Iris pigment epithelial cell (primary cell): ENCODE measurements at places on chromosomes 5 and 9.
A peak's percentile ranks its signal among the peaks of the same experiment; 100 is the strongest.

DNA sequence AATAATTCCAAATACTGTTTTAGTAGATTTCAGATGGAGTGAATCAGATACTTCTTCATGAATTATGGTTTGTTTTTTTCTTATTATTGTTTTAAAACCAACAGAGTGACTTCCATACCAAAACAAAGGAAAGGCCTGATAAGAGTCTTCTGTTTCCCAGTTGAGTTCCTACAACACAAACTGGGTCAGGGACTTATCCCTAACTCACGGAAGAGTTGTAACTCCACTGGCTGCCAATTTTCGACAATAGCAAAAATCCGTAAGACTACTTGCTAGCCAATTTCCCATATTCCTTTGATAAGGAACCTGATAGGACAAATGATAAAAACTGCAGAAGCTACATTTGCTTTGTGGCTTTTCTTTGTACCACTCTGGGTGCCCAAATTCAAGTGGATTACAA is 219.2 kb downstream of the AP3B1 start:
- DNase-seq, result no peak

GRCh38 chr5:85998656-85999055 is 619.1 kb upstream of the COX7C start:
- no peak for DNase-seq

DNA sequence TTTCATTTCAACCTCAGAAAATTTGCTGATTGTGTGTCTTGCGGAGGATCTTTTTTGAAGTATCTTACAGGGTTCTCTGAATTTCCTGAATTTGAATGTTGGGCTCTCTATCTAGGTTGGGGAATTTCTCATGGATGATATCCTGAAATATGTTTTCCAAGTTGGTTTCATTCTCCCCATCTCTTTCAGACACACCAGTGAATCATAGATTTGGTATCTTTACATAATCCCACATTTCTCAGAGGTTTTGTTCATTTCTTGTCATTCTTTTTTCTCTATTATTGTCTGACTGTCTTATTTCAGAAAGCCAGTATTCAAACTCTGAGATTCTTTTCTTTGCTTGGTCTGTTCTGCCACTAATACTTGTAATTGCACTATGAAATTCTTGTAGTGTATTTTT is 456.9 kb downstream of the PRELID2 start:
- peak; percentile 39 for DNase-seq

- peak; percentile 61 for DNase-seq
These were observed 50.8 kb upstream of the PCSK1 start for GRCh38 chr5:96483878-96484277.

GRCh38 chr5:139710319-139711066 is 62.3 kb downstream of the CXXC5 start:
- DNase-seq, result peak; percentile 65

GRCh38 chr9:89555451-89556375 is 49.1 kb upstream of the GADD45G start:
- peak; percentile 20 for DNase-seq

- DNase-seq, result peak; percentile 84
These were observed 22.1 kb upstream of the MARCHF6 start for GRCh38 chr5:10331341-10331796.

DNA sequence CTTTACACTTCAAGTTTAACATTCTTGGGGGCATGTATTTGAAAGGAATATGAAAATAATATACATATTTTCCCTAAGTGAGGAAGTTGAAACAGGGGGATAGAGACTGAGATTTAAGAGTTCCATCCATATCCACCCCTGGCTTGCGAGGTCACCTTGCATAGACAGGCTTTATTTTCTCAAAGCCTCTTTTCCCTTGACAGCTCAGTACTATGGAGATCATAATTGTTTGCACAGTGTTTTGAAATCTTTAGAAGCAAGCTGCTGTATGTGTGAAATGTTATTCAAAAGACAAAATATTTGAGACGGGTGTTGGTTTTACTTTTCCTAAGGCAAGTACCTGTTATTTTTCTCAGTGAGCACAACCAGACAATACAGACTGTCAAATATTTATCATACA is 163.1 kb downstream of the LRRC70 start:
- no peak for DNase-seq

DNA sequence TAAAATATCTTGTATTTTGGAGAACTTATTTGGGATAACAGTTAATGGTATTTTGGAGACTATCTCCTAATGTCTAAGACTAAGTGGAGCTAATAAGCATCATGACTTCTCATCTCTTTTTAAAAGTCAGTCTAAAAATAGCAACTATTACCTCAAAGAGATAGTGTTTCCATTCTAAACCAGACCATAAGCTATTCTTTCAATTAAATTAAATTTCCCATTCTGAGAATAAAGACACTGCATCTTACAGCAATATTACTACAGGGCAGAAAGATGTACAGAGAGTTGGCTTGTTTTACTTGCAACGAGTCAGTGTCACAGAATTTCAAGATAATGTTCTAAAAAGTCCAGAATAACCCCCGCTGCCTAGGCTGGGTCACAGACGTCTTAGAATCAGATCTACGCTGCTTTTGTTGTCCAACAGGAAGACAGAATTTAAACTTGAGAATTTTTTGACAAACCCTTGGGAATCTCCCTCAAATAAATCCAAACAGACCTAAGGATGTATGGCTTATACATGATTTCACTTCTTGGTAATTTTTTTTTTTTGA is 98.9 kb downstream of the USP20 start:
- no peak for DNase-seq

DNA sequence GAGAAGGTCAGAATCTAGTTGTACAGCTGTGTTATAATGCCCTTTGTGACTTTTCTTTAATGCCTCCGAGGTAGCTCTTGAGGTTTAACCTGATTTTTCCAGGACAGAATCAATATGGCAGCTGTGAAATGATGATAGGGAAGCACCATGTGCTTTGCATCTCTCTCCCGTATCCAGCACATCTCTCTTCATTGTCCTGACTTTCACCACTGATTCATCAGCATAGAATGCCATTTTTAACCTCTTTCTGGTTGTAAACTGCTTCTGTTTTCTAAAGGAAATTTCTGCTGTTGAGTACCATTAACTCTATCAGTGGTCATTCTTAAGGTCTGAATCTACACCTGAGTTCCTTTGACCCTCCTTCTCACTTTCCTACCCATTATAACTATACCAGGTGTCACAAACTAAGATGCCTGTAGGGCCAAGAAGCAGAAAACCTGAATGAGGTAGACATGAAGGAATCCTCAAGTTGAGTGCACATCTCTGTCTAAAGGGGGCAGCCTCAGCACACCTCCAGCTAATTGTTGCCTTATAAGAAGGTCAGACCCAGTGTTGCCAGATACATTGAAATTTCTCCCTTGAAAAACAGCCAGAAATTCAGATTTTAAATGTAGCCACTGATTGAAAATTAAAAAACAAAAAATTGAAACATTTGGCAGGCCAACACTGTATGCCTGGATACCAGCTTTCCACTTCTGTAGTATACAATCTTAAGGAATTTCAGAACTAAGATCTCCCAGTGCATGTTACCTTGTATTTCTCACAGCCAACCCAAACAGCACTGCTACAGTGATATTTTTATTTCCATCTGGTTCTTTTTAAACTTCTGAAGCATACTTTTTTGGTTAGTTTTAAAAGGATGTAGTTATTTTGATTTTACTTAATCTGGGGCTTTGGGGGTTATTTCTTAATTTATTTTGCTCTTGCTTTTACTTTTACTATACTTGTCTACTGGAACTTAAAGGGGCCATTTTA is 35.8 kb upstream of the TLX3 start:
- DNase-seq, result peak; percentile 65

DNA sequence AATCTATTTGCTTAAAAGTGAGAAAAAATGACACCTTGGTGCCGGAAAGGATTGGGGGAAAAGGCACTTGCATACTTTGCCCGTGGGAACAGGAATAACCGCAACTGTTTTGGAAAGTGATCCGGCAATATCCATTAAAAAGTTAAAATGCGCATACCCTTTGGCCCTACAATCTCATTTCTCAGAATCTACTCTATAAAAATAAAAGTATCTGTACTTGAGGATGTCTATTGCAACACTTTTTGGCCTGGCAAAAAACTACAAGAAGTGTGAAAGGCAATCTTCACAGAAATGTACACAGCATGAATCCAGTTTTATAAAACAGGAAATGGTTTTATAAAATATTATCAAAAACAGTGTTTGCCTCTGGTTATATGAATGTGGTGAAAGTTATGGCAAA is 58.3 kb upstream of the NFIL3 start:
- no peak for DNase-seq

DNA sequence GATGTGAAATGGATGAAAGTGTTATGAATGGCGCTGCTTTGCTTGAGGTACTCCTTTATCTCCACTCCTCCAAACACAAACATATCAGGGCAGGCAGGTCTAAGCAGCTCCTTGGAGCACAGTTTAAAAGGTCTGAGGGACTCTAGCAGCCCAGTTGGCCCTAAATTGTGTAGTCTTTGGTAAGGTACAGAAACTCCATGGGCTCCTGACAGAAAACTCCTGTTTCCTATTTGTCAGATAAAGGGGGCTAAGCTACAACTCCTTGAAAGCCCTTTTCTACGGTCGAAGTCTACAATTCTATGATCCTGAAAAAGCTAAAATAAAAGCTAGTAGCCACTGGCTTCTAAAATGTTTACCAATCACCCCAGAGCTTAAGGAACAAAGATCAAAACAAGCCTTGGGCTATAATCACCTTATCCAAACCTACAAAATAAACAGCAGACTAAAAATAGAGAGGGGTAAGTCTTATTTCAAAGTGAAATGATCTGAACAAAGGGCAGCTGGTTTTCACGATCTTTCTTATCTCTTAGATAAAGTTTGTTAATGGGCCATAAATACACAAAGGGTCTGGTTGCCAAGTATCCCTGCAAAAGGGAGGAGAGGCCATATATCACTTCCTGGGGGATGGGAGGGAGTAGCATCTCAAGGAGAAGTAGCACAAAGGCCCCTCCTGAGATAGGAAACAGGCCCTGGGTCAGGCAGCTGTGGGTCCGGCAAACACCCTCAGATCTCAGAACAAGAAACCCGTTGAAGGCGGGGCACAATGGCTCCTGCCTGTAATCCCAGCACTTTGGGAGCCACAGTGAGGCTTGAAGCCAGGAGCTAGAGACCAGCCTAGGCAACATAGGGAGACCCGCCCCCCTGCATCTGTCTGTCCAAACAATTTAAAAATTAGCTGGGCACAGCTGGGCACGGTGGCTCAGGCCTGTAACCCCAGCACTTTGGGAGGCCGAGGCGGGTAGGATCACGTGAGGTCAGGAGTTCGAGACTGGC is 28.3 kb upstream of the DENND4C start:
- DNase-seq, result no peak
